ENCODE measurements at places on chromosomes 7 and 10.

GRCh38 chr7:28729281-28729680 lies 228.8 kb downstream of the TRIL start:
- DNase-seq = no peak

- DNase-seq = no peak
These were observed 28.5 kb downstream of the FHIP2A start for GRCh38 chr10:114850126-114850525.

GRCh38 chr10:62817766-62818425 lies 1.7 kb upstream of the EGR2 start:
- DNase-seq = peak; percentile 48

DNA sequence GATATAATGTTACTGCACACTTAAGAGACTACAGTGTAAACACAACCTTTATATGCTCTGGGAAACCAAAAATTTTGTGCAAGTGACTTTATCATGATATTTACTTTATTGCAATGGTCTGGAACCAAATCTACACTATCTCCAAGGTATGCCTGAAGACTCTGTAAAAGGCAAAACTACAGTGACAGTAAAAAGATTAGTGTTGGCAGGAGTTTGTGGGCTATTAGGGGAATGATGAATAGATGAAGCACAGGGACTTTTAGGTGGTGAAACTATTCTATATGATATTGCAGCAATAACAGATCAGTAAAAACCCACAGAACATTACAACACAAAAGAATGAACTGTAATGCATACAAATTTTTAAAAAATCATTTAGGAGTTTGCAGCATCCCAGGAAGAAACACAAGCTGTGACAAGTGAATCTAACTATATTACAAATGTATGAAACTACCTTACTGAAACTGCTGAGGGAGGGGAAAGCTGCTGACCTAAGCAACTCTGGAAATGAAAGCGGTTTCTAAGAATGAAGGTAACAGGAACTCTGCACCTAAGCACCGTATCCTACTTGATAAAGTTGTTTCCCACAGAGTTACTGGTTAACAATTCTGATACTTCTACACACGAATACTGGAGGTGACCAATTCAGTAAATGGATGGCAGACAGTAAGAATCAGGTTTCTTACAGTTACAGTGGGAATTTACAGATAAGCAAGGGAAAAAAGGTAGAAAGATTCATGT lies 82.6 kb downstream of the ATE1 start:
- DNase-seq = no peak

GRCh38 chr7:150432915-150433892 lies 17.2 kb upstream of the GIMAP8 start:
- DNase-seq = no peak

GRCh38 chr7:6162331-6162620 lies 110.1 kb downstream of the CYTH3 start:
- no peak for DNase-seq

GRCh38 chr10:126063353-126063791 lies 167.0 kb downstream of the FANK1 start:
- DNase-seq = no peak

- DNase-seq = no peak
These were observed 315.3 kb downstream of the SNX13 start for GRCh38 chr7:17625043-17625442.

DNA sequence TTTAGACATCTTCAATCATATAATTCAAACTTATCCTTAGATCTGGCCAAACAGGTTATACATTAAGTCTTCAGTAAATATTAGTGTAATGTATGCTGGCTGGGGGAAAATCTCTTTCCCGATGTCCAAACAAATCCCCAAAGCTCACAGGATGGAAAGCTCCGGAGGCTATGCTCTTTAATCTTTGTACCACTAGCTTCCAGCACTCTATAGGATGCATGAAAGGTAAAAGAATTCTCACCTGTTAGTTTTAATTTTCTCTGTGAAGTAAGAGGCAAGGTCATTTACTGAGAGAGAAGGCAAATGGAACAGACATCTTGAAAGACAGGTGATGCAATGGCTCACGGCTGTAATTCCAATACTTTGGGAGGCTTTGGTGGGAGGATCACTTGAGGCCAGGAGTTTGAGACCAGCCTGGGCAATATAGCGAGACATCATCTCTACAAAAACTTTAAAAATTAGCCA lies 99.8 kb upstream of the KIF5B start:
- no peak for DNase-seq

- DNase-seq = no peak
These were observed 300.8 kb downstream of the GRID1 start for GRCh38 chr10:86065711-86066251.

DNA sequence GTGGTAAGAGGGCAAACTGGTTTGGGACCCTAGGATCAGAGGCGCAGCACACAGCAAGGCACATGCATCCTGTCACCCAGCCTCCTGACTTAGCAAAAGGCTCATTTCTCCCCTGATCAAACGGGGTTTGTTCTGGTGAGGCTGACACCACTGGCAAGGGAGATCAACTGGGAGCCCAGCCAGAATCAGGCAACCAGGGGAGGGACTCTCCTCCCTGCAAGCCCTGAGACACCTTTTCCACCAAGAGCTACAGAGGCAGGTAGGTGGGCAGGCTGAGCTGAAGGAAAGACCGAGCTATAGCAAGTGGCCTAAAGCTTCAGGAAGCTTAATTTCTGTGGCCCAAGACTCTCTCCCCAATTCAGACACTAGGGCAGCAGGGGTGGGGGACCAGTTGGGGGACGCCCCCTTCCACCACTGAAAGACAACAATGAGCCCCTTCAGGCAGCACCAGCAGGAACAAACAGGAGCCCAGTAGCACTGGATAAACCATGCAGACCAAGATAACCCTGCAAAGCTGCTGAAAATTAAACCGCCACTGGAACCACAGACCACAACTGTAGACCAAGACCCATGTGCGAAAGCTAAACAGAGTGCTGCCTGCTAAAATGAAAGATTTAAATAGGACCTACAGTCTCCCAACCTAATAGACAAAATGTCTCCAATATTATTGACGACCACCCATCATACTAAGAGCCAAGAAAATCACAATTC lies 27.1 kb upstream of the SAR1A start:
- no peak for DNase-seq

DNA sequence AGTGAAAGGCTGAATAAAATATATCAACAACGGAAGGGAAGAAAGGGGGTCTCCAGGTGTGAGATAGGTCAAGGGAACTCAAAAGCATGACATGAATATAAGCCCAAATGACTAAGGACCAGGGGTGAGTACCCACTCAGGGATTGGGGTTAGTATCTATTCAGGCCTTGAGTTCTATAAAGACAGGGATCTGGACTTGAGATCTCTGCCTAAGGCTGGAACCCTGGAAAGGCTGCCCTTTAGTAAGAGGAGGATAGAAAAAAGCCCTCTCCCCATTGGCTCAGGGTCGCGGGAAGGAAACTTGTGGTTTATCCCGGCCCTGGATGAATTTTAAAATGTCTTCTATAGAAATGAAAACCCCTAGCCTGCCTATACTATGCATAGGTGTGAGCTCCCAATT lies 2.4 kb upstream of the ITPRIP start:
- DNase-seq = no peak

DNA sequence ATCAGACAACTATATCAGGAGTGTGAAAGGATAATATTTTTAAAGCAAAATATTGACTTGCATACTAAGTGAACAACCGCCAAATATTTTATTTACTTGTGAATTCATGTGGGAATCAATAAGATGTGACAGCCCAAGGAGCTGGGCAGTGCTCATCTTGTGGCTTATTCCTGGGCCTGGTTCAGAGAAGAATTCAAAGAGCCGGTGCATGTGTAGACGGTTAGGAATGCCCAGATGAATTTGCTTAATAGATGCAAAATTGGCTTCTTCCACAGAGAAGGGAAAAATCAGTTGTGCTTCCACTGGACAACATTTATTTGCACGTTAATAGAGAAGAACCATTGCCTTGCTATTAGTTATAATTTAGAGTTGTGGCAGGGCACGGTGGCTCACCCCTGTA lies 4.4 kb downstream of the MYL7 start:
- DNase-seq = no peak

DNA sequence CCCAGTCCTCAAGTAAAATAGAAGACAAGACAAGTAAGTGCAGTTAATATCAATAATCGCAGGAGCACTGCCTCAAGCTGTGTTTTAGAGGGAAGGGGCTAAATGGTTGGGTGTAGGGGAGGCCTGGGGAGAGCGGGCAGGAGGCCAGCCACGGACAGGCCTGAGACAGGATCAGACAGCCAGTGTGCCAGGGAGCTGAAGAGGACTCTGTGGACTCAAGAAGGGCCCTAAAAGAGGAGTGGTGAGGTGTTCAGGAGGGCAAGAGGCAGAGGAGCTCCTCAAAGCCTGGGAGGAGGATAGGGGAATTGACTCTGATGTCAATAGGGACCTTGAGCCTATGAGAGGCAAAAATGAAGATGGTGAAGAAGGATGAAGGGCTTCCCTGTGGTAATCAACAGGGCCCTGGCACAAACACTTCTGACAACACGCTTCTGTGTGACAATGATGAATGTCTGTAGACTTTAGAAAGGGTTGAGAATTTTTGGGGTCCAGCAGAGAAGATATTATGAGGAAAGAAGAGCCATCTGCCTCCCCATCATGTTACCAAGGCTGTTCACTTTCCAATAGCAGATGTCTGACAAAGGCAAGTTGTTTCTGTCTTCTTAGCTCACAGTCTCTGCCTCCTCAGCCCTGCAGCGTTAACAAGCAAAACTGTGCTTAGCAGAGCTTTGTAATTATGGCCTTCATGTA lies 2.4 kb upstream of the PTPRE start:
- no peak for DNase-seq

- no peak for DNase-seq
These were observed 10.8 kb upstream of the SEMA3C start for GRCh38 chr7:80929619-80930018.

GRCh38 chr7:55073051-55073511 lies 54.3 kb downstream of the EGFR start:
- DNase-seq = no peak

Data from effector CD4-positive, alpha-beta T cell (primary cell).